ENCODE measurements at places on chromosomes 3 and 15.

DNA sequence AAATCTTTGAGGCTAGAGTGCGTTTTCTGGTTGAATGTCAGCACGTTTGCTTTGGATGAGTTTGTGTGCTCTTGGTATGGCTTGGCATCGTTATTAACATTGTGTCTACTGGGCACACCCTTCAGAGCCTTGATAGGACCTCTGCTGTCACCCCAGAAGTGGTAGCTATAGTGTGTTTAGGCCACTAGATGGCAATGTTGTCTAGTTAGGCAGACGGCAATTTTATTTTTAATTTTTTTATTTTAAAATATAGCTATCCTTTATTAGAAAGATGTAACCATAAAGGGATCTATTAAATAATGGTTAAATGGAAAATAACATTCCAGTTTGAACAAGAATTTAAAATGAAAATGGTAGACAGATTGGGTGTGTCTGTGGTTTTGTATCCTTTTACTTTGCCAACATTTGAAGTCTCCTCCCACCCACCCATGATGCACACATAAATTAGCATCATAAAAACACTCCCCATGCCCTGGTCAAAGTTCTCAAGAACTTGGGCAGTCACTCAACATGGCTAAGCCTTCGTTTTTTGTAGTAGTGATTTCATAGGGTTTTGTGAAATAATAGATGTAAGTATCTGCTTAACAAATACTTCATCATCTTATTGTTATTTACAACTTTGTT is 200.7 kb downstream of the KCNH8 start:
- no peak for DNase-seq

DNA sequence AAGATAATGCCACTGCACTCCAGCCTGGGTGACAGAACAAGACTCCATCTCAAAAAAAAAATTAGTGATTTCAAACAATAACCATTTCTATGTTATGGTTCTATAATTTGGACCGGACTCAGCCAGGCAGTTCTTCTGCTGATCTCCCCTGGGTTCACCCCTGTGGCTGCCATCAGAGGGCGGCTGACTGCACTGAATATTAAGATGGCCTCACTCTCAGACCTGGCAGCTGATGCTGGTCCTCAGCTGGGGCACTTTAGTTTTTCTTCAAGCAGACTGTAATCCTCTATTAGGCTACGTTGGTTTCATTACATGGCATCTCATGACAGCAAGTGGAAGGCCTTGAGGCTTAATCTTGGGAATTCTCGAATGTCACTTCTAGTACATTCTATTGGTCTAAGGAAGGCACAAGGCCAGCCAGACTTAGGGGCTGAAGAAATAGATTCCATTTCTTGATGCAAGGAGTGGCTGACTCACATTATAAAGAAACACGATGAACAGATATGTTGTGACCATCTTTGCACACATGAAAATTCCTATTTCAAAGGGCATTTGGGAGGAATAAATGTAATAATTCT is 12.8 kb downstream of the GALNT15 start:
- no peak for DNase-seq

DNA sequence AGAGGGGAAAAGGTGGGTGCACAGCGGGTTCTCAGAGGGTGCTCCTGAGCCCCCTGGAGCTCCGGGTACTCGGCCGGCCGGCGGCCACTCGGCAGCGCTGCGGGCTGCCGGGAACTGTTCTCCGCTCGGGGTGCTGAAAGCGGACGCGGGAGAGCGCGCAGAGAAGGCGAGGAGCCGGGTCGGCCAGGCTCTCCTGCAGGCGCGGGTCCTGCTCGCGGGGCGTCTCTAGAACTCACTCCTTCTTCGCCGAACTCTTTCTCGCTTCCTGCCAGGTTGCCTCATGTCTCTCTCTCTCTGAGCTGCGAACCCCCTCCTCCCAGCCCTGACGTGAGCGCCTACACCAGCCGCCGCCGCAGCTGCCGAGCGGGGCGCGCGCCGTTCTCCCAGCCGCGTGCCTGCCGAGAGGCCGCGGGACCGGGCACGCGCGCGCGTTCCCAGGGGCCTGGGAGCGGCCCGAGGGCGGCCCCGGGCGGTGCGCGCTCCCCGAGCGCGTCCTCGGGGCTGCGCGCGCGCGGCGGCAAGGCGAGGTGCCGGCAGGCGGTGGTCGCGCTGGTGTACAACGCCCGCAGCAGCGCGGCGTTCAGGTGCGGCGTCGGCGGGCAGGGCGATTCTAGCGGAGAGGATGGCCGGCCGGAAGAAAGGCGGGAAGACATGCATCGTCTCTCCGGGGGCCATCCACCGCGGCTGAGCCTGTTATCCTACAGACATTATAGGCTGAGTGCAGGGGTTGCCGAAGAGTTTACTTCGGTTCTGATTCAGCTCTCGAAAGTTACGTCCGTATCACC is at the start of gene PEX5L:
Gene PEX5L (minus strand): TSS at position 267 of the 785 bp plus-strand sequence. CDS start 338 bp downstream, outside the sequence.
- DNase-seq, result no peak

- no peak for DNase-seq
Observed at GRCh38 chr3:189507856-189508255, 123.3 kb upstream of the TP63 start.

DNA sequence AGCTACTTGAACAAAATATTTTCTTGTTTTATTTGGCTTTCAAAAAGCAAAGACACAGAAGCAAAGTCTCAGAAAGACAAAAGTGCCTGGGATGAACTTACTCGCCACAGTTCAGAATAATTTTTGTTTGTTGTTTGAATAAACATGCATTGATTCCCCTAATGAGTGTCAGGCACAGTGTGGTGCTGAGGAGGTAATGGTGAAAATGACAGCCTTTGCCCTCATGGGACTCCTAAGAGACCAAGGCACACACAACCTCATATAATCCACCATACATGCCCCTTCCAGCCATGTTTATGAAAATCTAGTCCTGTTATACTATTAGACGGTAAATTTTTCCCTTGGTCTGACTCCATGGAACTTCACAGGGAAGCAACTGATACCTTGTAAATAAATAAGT is 2.5 kb downstream of the GOLIM4 start:
- no peak for DNase-seq

DNA sequence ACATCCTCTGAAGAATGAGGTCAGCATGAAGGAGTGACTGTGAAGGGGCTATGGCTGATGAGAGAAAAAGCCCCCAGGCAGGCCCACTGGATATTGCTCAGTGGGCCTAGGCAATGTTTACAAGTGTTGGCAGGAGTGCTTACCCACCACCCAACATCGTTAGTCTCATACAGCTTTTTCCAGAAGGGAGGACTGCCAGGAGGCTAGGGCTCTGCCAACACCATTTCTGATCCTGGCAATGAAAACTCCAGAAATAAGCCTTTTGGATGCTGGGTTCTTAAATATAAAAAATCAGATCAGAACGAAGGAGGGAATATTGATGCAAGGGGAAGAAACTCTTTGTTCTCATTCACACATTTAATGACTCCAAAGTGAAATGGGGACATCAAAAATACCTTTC is 189.1 kb downstream of the DCLK3 start:
- no peak for DNase-seq

DNA sequence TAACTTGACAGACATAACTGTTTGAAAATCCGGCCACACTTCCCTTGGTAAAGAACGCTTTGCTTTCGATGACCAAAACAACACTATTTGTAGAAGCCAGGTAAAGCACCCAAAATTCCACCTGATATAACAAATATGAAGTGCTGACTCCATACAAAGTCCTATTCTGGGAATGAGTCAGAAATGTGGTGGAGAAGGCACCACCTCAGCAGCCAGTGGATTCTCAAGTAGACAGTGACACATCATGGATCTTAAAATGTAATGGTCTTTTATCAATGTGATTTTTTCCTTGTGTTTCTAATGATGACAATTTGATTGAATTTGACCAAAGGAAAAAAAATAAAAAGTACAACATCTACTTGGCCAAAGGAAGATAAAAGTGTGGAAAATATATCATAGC is 135.0 kb upstream of the WNT5A start:
- DNase-seq, result no peak

- DNase-seq, result no peak
Observed at GRCh38 chr15:82968066-82968465, 15.5 kb upstream of the HOMER2 start.

DNA sequence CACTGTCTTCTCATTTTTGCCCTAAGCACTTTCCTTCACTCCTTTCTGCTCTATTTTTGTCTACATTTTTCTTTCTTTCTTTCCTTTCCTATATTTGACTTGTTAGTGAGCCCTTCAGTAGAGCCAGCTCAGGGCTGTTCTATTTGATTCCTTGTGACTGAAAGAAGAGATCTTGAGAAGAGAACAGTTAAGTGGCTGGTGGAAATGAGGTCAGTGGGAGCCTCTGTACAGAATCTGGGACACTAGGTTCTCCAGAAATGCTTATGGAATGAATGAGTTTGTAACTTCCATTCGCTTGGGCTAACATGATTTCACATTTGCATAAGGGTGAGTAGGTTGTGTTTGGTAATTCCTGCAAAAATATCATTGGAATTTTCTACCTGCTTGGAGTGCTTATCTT is 45.6 kb downstream of the CACNA2D3 start:
- DNase-seq, result no peak

DNA sequence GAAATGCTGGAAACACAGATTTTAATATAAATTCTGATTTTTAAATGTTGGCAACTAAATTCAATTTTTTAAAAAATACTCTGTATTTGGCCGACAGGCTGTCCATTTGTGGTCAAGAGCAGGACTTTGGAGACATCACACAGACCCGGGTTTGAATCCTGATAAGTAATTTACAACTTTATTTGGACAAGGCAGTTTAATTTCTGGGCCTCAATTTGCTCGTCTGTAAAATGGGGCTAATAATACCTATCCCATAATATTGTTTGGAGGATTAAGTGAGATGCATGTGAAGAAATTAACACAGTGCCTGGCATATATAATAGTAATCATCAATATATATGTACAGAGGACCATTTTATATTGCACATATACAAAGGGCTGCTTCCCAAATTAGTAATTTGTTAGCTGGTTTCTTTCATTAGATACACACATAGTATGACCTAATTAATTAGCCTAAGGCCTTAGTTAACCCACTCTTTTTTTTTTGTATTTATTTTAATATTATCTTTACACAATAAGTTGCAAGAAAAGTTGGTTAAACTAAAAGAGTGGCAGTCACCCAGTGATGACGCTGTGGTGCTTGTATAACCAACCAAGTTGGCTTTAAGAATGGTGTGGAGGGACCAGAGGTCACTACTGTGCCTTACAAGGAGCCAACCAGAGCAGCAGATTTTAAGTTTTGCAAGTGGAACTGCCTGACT is 665 bp downstream of the PIGB start:
- no peak for DNase-seq

GRCh38 chr3:169077394-169077906 is 586.1 kb downstream of the MECOM start:
- no peak for DNase-seq

DNA sequence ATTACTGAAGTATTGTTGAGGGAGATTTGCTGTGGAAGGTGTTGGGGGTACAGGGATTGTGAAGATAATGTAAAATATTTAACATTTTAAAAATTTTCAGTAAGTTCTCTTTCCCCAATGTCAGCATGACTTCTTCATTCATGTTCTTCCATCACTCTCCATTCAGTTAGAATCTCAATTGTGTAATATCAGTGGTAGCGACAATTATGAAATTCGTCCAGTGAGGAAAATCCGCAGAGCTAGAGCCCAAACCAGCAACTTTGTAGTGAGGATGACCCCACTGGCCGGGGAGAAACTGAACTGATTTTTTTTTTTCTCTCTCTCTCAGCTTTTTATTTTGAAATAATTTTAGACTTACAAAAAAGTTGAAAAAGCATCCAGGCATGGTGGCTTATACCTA is 171.7 kb downstream of the PGPEP1L start:
- DNase-seq, result no peak

- no peak for DNase-seq
Observed at GRCh38 chr3:109442531-109442930, 105.2 kb upstream of the DPPA4 start.

DNA sequence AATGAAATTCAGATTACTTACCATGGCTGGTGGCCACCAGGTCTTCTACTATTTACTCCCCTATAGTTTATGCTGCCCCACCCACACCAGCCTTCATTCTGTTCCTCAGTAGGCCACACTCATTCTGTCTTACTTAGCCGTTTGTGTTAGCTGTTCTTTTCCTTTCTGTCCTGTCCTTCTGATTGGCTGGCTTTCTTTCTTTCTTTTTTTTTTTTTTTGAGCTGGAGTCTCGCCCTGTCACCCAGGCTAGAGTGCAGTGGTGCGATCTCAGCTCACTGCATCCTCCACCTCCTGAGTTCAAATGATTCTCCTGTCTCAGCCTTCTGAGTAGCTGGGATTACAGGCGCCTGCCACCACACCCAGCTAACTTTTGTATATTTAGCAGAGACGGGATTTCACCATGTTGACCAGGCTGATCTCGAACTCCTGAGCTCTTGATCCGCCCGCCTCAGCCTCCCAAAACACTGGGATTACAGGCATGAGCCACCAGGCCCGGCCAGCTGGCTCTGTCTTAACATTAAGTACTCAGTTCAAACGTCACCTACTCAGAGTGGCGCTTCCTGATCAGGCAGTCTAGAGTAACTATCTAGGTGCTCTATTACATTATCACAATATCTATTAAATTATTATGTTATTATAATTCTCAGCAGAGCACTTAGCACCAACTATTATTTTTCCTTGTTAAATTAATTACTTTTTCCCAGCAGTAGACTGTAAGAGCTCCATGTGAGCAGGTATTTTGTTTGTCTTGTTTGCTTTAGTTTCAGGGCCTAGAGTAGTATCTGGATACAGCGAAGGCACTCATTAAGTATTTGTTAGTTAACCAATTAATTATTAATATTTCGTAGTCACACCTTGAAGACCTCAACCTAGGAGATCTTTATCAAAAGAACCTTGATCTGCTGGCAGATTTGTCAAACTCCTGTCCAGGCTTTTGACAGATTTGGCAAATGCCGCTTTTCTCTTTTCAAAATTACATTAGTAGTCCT is 6.4 kb downstream of the CMSS1 start:
- no peak for DNase-seq

DNA sequence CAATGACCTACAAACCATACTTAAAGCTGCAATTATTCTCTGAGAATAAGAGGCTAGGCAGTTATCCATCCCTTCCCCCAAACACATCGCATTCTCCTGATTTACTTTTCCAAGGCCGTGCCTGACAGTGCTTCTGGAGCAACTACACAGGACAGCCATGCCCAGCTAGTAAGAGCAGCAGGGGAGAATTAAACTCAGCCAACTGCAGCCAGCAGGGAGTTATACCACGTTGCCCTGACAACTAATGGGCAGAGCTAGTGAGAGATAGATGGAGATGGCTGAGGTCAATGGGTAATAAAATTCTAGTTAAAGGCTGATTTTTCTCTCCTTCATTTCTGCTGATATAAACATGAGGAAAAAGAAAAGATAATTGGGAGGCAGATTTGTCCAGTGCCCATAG is 193.8 kb upstream of the PPP2R3A start:
- DNase-seq, result no peak

DNA sequence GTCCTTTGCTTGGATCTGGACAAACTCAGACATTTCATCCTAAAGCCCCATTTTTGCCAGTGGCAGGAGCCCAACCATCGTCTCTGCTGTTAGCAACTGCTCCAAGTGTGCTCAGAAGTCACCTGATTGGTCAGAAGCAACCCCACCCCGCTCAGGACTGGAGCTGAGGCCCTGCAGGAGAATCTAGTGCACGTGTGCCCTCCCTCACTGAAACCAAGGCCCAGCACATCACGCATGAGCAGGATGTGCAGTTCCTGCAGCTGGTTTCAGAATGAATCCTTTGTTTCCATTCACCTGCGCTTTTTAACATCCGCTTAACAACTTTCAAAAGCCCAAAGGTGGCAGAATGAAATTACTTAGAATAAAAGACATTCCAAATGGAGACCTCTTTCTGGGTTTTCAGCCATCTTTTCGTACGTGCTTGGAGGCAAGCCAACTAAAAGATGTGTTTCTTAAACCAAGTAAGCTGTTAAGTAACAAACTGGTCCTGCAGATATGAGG is 81.2 kb downstream of the SRGAP3 start:
- DNase-seq, result peak; percentile 31
